Iris pigment epithelial cell (primary cell): ENCODE measurements at places on chromosomes 2 and 18.

DNA sequence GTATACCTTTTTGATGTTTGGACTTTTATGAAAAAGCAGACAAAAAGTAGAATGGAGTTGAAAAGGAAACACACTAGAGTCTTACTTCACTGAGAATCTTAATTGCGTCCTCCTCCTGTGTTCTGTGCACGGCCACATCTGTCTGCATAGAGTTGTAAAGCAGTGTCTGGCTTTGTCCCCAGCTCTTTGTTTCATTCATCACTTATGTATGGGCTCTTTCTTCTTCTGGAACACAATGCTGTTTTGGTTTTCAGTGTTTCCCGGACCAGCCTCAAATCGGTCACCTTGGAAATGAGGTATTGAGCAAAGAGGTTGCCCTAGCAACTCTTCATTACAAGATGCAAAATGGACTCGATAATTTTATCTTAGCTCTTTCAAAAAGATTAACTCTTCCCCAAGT, 104.3 kb upstream of the CNGA3 start:
- no peak for DNase-seq

DNA sequence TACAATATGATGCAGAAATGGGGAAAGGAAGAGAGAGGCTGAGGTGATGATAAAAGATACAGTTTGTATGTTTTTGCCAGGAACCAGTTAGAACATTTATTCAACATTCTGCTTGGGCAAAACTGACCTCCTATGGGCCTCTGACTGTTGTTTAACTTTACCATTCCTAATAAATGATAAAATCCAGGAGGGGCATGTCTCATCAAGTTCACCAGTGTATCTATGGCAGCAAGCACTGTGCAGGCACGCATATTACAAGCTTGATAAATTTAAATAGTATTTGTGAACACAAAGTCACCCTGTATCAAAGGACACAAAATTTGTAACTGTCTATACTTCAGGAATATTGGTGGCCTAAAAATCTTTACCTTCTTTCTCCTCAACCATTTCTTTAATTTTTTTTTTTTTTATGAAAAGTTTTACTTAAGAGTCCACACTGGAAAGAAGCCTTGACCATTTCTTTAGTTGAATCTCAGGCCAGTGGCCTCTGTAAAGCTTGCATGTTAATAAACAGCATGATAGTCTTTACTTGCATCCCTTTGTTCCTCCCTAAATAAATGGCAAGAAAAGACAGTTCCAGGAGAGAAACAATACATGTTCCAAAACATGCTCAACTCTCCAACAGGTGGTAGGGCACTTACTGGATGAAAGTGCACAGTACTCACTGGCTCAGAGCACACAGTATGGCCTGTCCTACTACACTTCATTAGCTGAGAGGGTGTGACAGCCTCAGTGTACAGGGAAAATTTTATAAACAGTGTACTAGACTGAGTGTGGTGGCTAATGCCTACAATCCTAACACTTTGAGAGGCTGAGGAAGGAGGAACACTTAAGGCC, 52.3 kb downstream of the SOS1 start:
- peak; percentile 22 for DNase-seq

GRCh38 chr2:144748443-144748842, 228.5 kb upstream of the ZEB2 start:
- no peak for DNase-seq

DNA sequence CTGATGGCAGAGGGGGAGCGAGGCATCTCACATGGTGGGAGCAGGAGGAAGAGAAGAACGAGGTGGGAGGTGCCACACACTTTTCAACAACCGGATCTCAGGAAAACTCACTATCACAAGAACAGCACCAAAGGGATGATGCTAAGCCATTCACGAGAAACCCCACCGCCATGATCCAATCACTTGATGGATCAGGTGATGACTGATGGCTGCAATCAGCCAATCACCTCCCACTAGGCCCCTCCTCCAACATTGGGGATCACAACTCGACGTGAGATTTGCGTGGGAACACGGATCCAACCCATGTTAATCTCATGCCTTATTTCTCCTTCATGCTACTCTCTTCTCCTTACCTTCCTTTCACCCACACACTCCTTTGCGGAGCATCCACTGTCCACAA, 143.6 kb downstream of the ANTXR1 start:
- no peak for DNase-seq

- DNase-seq: no peak
Observed at GRCh38 chr18:32270341-32270740, 80.5 kb downstream of the MEP1B start.

- DNase-seq: no peak
Observed at GRCh38 chr2:38185012-38185491, 109.1 kb upstream of the CYP1B1 start.
